SW480 (cell line): ENCODE measurements at places on chromosomes 4 and X.

DNA sequence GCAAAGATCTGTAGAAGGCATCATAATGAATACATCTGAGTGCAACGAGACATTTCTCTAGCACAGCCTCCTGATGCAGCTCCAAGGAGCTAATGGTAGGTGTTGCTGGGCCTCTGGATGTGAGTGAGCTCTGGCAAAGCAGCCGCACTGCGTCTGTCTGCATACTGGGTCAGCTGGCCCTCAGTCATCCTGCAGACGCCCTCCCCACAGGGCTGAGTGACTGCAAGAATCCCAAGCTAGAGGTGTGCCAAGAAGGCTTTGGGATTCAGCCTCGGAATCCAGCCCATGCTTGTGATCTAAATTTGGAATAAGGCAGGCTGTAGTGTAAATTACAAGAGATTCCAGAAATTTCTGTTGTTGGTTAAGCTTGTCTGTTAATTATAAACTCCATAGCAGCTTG, 18.5 kb downstream of the HERC3 start:
- no peak for DNase-seq

DNA sequence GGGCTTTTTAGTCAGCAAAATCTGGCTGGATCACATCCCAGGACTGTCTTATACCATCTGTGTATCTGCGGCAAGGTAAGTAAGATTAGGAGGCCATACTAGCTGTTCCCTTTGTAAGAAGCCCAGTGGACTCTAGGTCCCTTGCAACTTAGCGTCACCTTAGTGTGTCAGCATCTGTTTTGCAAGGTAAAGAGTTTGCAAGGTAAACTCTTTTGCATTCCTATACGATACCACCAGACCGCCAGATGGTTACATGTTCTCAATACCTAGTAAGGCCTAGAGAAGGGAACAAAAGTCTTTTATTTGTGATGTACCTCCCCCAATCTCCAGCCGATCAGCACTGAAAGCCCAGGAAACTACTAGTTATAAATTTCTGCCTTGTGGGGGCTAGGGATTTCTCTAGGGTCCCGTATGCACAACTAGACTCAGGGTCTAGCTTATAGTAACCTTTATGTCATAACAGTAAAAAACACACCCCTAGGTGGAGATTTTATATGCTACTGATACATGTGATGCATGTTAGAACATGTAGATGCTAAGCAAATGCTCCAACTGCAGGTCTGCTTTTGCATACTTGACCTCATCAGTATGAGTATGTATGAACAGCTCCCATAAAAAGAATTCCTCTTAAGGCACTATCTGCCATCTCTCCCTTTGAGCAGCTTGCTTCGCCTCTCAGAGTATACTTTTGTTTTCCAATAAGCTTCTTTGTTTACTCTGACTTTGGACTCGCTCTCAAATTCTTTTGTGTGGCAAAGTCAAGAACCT, 78.4 kb downstream of the KCNIP4 start:
- DNase-seq, result no peak

GRCh38 chr4:1511441-1512041, 105.3 kb upstream of the NKX1-1 start:
- peak; percentile 80 for DNase-seq

GRCh38 chr4:6335040-6335590, 65.5 kb downstream of the WFS1 start:
- DNase-seq, result no peak

GRCh38 chr4:148395771-148396170, 46.4 kb downstream of the NR3C2 start:
- no peak for DNase-seq

GRCh38 chr4:140243278-140243753, 89.3 kb upstream of the MAML3 start:
- DNase-seq, result peak; percentile 22
